H9 (cell line): ENCODE measurements at places on chromosomes 4 and X. TPM values are rescaled to one million over a fixed set of nuclear protein-coding genes. Genes with fewer than 3 reads are reported as not detected.

- peaks cover 10% of the 10 kb centered on the region; the same call in 2 of the 3 replicates for H3K36me3 ChIP-seq
- peak; percentile 72 for DNase-seq
- peaks cover 5% of the 10 kb centered on the region; the same call in 1 of the 2 replicates for H3K4me1 ChIP-seq
- H3K27ac ChIP-seq = no peak overlapping the region
These were observed 59.0 kb upstream of the AFF2 start for GRCh38 chrX:148441387-148441786.

- H3K27ac ChIP-seq = no peak overlapping the region
- H3K27me3 ChIP-seq = no peaks in the 10 kb centered on the region
- H3K4me1 ChIP-seq = no peaks in the 10 kb centered on the region; the same call in 1 of the 2 replicates
- H3K36me3 ChIP-seq = peaks cover 3% of the 10 kb centered on the region; the same call in 1 of the 2 replicates
- no peak for DNase-seq
These were observed 156.7 kb downstream of the MAPK10 start for GRCh38 chr4:86203176-86203575.

- no peaks in the 10 kb centered on the region for H3K4me1 ChIP-seq
- H3K27me3 ChIP-seq = no peaks in the 10 kb centered on the region
- no peak overlapping the region for H3K4me3 ChIP-seq
- no peak for DNase-seq
- H3K27ac ChIP-seq = no peak overlapping the region
These were observed 31.0 kb upstream of the FAT4 start for GRCh38 chr4:125283707-125284279.

Gene CT47B1
- total RNA-seq = not detected in 2 replicates

DNA sequence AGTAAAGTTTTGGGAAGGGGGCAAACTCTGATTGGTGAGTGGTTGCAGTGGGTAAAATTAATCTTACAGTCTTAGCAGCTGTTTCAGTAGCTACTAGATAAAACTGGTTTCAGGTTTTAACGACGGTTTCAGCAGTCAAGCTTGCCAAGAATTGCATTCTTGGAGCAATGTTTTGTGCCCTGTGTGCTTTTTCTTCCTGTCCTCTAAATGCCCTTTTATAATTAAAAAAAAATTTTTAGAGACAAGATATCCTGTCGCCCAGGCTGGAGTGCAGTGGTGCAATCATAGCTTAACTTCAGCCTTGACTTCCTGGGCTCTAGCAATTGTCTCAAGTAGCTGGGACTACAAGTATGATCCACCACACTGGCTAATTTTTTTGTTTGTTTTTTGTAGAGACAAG is 6.3 kb upstream of the PPEF2 start:
- H3K4me3 ChIP-seq = no peak overlapping the region
- peaks cover 26% of the 10 kb centered on the region for H3K36me3 ChIP-seq
- no peak overlapping the region for H3K27ac ChIP-seq
- no peaks in the 10 kb centered on the region for H3K4me1 ChIP-seq
- H3K27me3 ChIP-seq = no peaks in the 10 kb centered on the region
- no peak for DNase-seq

DNA sequence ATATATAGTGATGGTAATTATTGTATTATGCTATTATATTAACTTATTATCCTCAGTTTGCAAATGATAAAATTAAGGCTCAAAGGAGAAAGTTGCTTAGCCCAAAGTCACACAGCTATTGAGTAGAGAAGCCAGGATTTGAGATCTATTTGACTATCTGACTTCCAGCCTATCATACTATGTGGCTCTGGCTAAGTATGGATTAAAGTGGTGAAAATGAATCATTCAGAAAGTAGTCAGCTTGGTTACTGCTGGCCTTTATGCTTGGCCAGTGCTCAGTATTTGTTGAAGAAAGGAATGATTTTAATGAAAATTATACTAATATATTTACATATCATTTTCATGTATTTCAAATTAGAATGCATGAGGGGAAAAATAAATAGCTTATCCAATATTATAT is 219.8 kb downstream of the SHROOM3 start:
- no peaks in the 10 kb centered on the region for H3K4me1 ChIP-seq
- no peak for DNase-seq
- no peak overlapping the region for H3K27ac ChIP-seq
- H3K4me3 ChIP-seq = no peak overlapping the region

- no peaks in the 10 kb centered on the region for H3K27me3 ChIP-seq
- no peak overlapping the region for H3K27ac ChIP-seq
- no peak overlapping the region for H3K4me3 ChIP-seq
- H3K36me3 ChIP-seq = no peaks in the 10 kb centered on the region
These were observed 18.2 kb upstream of the SLC25A14 start for GRCh38 chrX:130321550-130321949.

Gene VCX2
- not detected in 2 replicates for total RNA-seq

- H3K4me3 ChIP-seq = no peak overlapping the region
- H3K4me1 ChIP-seq = no peaks in the 10 kb centered on the region; the same call in 1 of the 2 replicates
- no peaks in the 10 kb centered on the region for H3K27me3 ChIP-seq
- H3K36me3 ChIP-seq = no peaks in the 10 kb centered on the region
These were observed 108.7 kb upstream of the PACRGL start for GRCh38 chr4:20591571-20591970.

- no peak overlapping the region for H3K4me3 ChIP-seq
- no peak overlapping the region for H3K27ac ChIP-seq
- H3K36me3 ChIP-seq = peaks cover 5% of the 10 kb centered on the region; the same call in 2 of the 3 replicates
- no peak for DNase-seq
These were observed 148.3 kb downstream of the DCTD start for GRCh38 chr4:182768838-182769237.

GRCh38 chrX:155242300-155242699 is 22.0 kb downstream of the RAB39B start:
- peaks cover 10% of the 10 kb centered on the region for H3K36me3 ChIP-seq
- H3K4me1 ChIP-seq = no peaks in the 10 kb centered on the region
- no peak overlapping the region for H3K27ac ChIP-seq

Gene BEND2
- total RNA-seq = not detected in 2 replicates

DNA sequence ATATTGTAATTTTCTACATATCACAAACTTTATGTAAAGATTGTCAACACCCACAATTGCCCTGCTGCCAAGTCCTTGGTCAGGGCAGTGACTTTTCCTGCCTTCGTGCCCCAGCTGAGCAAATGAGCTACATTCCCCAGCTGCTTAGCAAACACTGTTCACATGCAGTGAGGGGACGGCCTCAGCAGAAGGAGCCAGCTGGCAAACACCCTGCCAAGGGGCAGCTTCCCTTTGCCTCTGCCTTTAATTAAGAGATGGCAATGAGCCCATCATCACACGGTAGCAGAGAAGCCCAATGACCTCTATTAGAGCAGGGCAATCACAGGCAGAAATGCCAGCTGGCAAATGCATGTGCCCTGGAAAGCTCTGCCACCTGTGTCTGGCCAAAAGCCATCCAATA is 253.4 kb downstream of the EPHA5 start:
- no peaks in the 10 kb centered on the region for H3K36me3 ChIP-seq
- no peaks in the 10 kb centered on the region for H3K4me1 ChIP-seq
- no peak overlapping the region for H3K4me3 ChIP-seq

DNA sequence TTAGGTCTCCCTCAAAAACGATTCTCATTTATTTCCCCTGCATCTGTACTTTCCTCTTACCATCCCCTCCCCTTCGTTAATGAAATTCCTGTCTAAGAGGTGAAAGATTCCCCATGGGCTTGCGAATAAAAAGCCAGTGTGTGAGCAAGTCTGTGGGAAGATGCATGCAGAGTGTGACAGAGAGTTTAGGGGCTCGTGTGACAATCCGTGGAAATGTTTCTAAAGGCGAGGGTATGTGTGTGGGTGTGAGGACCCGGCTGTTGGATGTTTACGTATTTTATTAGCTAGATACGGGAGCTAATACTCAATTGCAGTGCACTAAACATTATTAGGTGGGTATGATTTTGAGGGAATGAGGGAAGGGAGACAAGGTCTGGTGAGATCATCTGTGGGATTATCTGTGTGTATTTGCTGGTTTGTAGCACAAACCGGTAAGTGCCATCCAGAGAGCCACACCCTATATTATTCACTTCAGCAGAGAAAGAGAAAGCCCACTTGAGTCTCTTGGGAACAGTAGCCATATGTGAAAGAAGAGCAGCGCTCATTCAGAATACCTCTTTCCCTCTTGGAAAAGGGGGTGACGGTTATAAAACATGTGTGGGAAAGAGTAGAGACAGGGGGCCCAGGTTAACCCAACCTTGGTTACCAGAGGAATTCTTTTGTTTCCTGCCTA is 893 bp upstream of the HOPX start:
- no peak overlapping the region for H3K4me3 ChIP-seq
- DNase-seq = no peak
- no peaks in the 10 kb centered on the region for H3K27me3 ChIP-seq
- no peaks in the 10 kb centered on the region for H3K4me1 ChIP-seq

DNA sequence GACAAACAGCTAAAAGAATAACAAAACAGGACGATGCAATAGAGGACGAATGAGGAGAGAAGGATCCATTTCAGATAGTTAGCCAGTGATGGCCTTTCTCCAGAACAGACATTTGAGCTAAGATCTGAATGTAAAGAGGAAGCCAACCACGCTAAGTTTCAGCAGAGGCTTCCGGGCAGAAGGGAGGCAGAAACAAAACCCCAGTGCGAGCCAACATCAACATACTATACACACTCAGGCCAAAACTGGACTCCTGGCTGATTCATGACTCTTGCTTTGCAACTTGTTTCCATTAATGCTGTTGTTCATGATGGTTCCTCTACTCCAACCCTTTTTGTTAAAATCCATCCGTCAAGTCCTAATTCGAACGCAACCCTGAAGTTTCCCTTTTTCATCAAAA is 730.3 kb downstream of the TRIML1 start:
- H3K27me3 ChIP-seq = no peaks in the 10 kb centered on the region; the same call in 1 of the 2 replicates
- H3K4me1 ChIP-seq = no peaks in the 10 kb centered on the region
- no peak overlapping the region for H3K4me3 ChIP-seq
- DNase-seq = no peak
- H3K27ac ChIP-seq = no peak overlapping the region

DNA sequence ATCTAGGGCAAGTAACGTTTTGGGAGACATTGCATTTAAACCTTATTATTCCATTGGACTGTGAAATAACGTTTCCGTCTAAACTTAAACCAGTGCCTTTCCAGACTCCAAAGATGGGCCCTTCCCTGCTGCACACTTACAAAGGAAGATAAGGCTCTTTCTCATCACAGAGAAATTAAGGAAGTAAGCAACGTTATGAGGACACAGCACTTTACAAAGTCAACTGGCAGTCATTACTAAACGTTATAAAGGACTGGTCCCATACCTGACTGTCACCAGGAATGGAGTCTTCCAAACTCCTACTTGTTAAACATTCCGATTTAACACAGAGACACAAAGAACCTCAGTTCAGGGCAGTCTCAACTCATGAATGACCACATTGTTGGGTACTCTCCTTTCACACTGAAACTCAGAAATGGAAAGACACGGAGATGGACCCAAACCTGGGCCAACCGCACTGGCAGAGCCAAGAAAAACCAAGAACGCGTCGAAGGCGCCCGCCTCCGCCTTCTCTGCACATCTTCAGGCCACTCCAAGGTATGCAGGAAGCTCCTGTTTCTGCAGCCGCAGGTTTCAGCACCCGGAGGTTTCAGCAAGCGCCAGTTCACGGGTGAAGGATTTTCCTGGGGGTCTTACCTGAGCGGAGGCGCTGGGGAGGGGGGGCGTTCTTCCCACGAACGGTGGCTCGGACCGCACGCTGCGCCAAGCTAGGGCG is 670 bp downstream of the PAPSS1 start:
- H3K36me3 ChIP-seq = peaks cover 3% of the 10 kb centered on the region; the same call in 1 of the 3 replicates

Gene ALAS2
- total RNA-seq = not detected in 2 replicates

Gene BEX1
- 48.1 and 51.7 TPM in 2 replicates for total RNA-seq

- no peaks in the 10 kb centered on the region for H3K4me1 ChIP-seq
- H3K4me3 ChIP-seq = no peak overlapping the region
- H3K27me3 ChIP-seq = no peaks in the 10 kb centered on the region
- no peak overlapping the region for H3K27ac ChIP-seq
These were observed 644.4 kb downstream of the TRIML1 start for GRCh38 chr4:188783606-188784160.

- no peaks in the 10 kb centered on the region; the same call in 2 of the 3 replicates for H3K36me3 ChIP-seq
- no peak overlapping the region for H3K4me3 ChIP-seq
- no peak for DNase-seq
These were observed 79.4 kb downstream of the ABLIM2 start for GRCh38 chr4:8079031-8079885.

GRCh38 chr4:99960648-99961047 is 10.6 kb upstream of the H2AZ1 start:
- H3K4me3 ChIP-seq = no peak overlapping the region
- no peaks in the 10 kb centered on the region for H3K27me3 ChIP-seq
- no peak overlapping the region for H3K27ac ChIP-seq
- H3K4me1 ChIP-seq = no peaks in the 10 kb centered on the region

GRCh38 chr4:185846505-185847150 is 34.6 kb upstream of the SORBS2 start:
- no peak overlapping the region for H3K27ac ChIP-seq
- H3K4me3 ChIP-seq = no peak overlapping the region
- H3K4me1 ChIP-seq = peaks cover 9% of the 10 kb centered on the region; the same call in 1 of the 2 replicates
